ENCODE measurements at places on chromosomes 12 and 14. TPM values are rescaled to one million over a fixed set of nuclear protein-coding genes. Genes with fewer than 3 reads are reported as not detected.

The SDSL gene
- not detected for total RNA-seq

The SYCP3 gene
- total RNA-seq: 0.28 TPM

The PMEL gene
- 0.33 TPM for total RNA-seq

The SPRYD3 gene
- 31.2 TPM for total RNA-seq

The TAS2R19 gene
- total RNA-seq: 1.3 TPM

The PPP1R36 gene
- 0.53 TPM for total RNA-seq

DNA sequence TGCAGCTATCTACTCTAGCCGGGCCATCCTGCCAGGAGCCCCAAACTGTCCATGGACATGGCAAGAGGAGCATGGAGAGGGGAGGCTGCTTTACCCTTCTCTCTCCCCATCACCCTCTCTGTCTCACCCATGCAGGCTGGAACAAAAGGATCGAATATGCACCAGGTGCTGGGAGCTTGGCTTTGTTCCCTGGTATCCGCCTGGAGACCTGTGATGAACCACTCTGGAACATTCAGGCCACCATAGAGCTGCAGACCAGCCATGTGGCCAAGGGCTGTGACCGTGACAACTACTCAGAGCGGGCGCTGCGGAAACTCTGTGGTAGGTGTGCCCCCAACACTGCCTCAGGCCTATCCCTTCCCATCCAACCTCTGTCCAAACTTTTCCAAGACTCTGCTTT lies 5.9 kb downstream of the CLSTN3 start:
- no peak for DNase-seq

DNA sequence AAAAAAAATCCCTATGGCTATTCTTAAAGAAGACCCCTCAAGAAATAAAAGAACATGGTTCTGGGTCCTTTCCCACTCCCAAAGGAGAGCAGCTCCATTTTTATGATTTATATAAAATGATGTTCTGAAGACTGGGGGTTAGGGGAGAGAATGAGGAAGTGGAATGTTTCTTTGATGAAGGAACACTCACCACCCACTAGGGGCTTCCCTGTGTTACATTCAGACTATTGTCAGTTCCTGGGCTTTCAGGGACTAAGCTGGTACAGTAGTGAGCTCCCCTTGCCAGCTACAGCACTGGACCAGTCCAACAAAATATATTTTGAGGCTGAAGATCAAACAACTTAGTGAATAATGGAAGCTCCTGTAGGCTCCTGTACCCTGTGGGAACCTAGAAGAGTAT lies 98.9 kb downstream of the HMGA2 start:
- no peak for DNase-seq

DNA sequence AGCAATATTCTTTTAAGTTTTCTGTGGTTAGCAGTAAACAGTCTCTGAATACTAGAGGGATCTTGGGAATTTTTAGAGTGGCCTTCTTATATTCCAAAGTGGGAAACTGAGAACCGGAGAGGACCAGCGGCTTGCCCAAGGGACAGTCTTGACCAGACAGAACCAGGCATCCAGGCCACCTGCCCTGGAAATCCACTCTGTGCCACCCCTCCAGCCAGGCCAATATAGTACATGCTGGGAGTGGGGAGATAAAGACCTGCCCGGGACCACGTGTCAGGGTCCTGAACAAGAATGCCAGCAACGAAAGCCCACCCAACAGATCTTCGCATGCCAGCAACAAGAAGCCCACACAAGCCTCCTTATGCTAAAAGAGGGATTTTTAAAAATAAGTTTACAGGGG lies 49.4 kb upstream of the RIN3 start:
- DNase-seq: no peak

- DNase-seq: no peak
These were observed 13.4 kb downstream of the LPCAT3 start for GRCh38 chr12:7004840-7005239.

- no peak for DNase-seq
These were observed 151.7 kb downstream of the MON2 start for GRCh38 chr12:62618319-62618718.

GRCh38 chr14:80636071-80636470 lies 305.5 kb downstream of the CEP128 start:
- no peak for DNase-seq

DNA sequence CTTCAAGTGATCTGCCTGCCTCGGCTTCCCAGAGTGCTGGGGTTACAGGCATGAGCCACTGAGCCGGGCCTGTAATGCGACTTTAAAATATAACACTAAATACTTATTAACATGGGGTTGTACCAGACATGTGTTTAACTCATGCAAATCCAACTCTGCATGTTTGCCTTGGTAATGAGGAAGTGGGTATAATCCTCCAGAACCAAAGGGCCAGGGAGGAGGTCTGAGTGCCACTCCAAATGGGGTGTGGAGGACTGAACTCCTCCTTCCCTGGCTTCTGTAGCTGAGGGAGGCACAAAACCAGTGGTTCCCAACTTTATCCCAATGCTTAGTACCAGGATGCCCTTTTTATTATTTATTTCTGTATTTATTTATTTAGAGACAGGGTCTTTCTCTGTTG lies 61.6 kb upstream of the MED13L start:
- no peak for DNase-seq

DNA sequence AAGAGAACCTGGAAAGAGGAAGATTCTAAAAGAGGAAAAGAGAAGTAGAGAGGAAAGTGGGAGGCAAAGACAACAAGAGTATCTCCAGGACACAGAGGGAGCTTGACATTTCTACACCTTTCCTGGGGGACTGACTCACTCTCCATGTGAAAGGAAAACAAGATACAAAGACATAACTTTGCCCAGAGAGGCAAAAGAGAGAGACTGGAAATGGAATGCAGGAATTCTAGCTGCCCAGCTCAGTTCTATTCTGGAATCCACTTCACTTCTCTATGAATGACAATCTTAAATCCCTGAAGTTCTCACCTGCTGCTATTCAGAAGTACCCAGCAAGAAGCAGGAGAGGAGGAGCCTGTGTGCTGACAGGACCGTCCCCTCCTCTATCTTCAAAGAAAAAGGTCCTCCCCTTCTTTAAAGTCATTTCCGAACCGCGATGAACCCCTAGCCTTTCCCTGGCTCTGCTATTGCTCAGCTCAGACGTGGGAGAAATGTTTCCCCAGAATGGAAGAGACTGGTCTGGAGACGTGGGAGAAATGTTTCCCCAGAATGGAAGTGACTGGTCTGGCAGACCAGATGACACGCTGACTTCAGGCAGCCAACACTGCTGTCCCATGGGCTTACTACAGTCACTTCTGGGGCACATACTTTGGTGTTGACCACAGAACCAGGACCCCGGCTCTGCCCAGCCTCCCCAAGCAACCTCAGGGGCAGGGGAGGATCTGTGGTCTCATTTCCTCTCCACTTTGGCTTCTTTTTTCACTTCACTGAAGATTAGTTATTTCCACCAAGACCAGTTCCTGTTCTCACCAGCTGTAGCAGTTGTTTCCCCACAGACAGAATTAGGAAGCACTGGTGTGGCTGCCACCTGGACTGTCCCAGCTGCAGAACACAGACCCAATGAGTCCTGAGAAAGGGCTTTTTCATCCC lies 8.3 kb downstream of the FMNL3 start:
- peak; percentile 55 for DNase-seq

GRCh38 chr12:64560396-64561301 lies 49.6 kb upstream of the RASSF3 start:
- no peak for DNase-seq

DNA sequence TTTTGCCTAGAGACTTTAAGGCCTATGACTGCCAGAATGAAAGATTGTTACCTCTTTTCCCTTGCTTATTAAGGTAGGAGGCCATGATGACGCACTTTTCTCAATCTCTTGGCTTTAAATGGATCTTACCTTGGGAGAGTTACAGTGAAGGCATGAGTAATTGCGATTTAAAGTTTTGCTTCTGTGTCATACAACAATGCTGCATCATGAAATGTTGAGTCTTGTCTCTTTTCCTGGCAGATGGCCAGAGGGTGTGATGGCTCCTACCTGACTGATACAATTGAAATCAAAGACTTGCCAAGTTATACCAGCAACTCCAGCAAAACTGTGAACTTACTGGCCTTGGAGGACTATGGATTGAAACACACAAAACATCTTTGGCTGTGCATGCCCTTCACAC lies 17.2 kb upstream of the LRRK2 start:
- DNase-seq: no peak

GRCh38 chr12:32836710-32837109 lies 59.9 kb downstream of the PKP2 start:
- no peak for DNase-seq

DNA sequence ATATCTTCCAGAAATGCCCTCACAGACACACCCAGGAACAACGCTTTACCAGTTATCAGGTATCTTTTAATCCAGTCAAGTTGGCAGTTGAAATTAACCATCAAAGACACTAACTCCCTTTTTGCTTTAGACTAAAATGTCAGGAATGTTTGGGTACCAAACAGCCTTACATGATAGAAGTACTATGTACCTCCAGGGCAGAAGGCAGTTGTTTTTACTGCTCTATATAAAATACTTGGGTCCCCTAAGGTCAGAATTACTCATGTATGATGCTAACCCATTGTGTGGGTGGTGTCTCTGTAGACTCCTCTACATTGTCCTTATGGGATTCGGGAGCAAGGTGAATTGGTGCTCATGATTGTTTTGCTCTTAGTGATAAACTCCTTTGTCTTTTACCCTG lies 492.5 kb upstream of the FLRT2 start:
- DNase-seq: no peak

- DNase-seq: no peak
These were observed 14.3 kb upstream of the ZFP36L1 start for GRCh38 chr14:68807148-68807600.

DNA sequence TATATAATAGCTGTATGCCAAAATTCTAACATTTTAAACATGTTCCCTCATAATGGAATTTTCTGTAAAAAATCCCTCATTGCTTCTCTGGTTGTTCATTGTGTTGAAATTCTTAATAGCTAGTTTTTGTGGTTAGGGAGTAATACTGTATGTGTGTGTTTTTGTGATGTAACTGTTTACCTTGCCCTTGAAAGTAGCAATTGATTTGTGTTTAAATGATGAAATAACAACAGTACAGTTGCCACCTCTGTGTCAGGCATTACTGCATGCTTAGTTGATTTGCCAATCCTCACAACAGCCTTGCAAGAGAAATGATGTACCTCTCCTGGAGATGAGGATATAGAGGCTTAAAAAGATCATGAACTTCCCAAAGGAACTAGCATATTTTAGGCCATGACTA lies 94.9 kb downstream of the DAAM1 start:
- no peak for DNase-seq

DNA sequence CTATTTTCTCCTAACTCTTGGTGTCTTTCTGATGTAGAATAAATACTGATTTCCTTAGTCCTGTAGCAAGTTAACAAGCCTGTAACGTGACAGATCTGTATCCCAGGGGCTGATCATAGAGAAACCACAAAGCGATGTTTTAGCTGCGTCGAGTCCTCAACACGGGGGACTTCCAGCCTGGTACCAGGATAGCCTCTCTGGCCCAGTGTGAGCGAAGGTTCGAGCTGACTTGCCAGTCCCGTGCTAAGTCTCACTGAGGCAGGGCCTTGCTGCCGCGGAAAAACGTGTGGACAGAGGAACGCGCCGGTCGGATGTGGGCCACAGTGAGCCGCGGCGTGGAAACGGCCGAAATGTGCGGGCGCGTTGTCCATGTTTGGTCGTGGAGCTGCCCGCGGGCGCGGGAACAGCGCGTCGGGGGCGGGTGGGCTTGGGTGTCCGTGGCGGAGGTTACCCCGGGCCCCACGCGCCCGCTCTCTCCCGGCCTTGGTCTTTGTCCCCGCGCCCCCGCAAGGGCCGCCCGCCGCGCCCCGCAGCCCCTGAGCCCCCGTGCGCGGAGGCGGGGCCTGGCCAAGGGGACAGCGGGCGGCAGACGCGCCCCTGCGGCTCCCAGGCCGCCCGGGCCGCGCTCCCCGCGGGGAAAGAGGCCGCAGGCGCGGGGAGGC lies 531 bp upstream of the EML1 start:
- no peak for DNase-seq

GRCh38 chr14:79117561-79117960 lies 947.4 kb downstream of the NRXN3 start:
- DNase-seq: no peak

GRCh38 chr14:65131301-65131701 lies 29.0 kb upstream of the MAX start:
- DNase-seq: no peak

DNA sequence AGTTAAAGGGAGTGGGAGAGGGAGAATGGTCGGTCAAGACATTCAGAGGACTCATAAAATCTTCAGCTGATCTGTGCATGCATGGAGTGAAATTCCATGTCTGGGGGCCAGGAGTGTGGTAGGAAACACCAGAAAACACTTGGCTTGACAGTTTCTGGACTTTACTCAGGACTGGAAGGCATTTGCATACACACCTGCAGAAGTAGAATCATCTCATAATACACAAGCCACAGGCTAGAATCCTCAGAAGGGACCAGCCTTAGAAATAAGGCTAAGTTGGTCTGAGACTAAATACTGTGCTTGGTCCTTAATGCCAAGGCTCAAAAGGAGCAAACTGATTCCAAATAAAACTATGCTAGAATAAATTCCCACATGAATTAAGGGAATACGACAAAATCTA lies 328.1 kb upstream of the KITLG start:
- DNase-seq: no peak

- DNase-seq: no peak
These were observed 66.4 kb downstream of the RFLNA start for GRCh38 chr12:124361074-124361970.

GRCh38 chr12:115693970-115694369 lies 583.5 kb downstream of the MED13L start:
- DNase-seq: no peak

GRCh38 chr14:24708684-24709083 lies 74.7 kb upstream of the GZMB start:
- no peak for DNase-seq
